ENCODE measurements at places on chromosomes 1 and 21.
A peak's percentile ranks its signal among the peaks of the same experiment; 100 is the strongest.

DNA sequence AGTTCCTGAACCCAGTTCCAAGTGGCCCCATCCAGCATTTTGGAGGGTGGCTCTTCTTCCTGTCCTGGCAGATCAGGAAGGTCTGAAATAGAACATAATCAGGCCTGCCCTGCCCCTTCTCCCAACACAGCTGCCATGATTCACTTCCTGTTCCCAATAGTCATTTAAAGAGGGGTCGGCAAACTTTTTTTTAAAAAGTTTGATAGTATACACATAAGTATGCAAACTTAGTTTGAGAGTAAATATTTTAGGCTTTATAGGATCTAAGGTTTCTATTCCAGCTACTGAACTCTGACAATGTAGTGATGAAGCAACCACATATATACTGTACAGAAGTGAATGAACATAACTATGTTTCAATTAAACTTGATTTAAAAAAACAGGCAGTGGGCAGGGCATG lies 66.4 kb downstream of the LUZP1 start:
- DNase-seq: no peak

DNA sequence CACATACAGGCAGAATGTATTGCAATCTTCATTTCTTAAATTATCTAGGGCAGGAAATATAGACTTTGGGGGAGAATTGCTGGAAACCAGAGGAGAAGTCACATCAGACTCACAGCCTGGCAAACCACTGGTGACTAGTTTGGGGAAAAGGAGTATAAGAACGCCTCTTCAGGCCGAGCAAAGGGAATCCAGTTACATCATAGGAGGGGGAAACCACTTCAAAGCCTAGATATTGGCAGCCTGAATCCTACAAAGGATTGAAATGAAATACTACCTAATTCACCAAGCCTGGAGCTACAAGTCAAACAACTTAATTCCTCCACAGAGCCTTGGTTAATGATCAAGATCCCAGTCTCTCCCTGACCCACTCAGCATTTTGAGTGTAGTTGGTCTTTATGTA lies 121.7 kb downstream of the SLC30A10 start:
- no peak for DNase-seq

DNA sequence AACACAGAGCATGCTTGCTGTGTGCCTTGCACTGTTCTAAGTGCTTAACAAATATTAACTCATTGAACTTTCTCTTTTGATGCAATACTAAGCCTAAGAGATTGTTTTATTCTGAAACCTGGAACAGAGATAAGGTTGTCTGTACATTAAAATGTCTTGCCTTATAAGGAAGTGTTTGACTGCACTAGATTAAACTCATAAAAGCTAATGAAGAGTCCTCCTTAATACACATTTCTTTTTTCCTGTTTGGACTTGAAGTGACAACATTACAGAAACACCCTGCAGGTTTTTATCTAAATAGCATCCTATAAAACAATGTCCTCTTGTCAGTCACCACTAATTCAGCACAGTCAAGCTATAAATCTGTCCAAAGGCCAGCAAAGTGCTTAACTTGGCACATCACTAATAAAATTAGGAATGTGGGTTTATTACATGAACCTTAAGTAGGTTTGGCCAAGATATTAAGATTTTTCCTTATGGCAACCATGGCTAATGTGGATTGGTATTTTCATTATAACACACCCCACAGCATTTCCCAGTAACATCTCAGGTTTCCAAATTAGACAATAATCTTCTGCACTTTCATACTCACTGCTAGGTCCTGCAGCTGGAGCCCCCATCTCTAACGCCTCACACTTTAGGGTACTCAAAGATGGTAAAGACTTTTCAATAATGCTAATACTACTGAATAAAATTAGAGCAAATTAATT lies 389.7 kb downstream of the LMO4 start:
- DNase-seq: no peak

DNA sequence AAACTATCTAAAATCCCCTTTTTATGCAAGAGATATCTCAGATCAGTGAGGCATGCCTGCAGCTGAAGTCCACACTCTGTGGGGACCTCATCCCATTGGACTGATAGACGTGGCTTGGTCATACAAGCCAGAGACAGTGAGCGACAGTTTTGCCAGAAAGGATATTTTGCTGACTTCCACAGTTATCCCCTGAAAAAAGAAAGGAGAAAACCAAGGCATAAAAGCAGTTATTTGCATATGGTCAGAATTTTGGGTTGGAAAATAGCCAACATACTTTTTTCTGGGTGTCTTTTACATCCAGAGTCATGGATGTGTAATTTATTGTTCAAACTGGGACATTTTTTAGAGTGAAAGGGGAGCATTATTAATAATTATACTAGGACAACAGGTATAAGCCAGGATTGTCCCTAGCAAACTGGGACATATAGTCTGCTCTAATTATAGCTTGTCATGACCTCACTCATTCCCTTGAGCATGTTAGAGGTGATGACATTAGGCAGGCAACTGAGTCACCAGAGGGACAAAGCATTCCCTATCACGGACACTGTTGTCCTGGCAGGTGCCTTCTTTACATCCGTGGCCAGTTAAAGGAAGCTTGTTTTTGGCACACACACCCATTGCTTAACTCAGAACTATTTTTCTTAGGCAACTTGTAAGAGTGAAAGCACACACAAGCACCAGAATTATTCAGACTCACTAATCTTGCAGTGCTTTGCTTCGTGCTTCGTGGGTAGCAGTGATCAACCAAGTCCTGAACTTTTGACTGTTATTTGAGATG lies 65.5 kb downstream of the PRRX1 start:
- DNase-seq: peak; percentile 19

DNA sequence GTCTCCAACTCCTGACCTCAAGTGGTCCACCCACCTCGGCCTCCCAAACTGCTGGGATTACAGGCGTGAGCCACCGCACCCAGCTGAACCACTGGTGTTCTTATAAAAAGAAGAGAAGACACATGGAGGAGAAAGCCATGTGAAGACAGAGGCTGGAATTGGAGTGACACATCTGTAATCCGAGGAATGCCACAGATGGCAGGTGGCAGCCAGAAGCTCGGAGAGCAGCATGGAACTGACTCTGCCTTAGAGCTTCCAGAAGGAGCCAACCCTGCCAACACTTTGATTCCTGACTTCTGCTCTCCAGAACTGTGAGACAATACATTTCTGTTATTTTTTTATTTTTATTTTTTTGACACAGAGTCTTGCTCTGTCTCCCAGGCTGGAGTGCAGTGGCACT lies 59.0 kb upstream of the ATP2B4 start:
- DNase-seq: no peak

- DNase-seq: no peak
Observed at GRCh38 chr1:33516891-33517567, 44.6 kb downstream of the ZSCAN20 start.

- no peak for DNase-seq
Observed at GRCh38 chr1:171585715-171586114, 36.3 kb upstream of the MYOCOS start.

- no peak for DNase-seq
Observed at GRCh38 chr21:33514229-33514628, 22.7 kb upstream of the DNAJC28 start.

- no peak for DNase-seq
Observed at GRCh38 chr1:183029591-183030000, 6.4 kb downstream of the LAMC1 start.

DNA sequence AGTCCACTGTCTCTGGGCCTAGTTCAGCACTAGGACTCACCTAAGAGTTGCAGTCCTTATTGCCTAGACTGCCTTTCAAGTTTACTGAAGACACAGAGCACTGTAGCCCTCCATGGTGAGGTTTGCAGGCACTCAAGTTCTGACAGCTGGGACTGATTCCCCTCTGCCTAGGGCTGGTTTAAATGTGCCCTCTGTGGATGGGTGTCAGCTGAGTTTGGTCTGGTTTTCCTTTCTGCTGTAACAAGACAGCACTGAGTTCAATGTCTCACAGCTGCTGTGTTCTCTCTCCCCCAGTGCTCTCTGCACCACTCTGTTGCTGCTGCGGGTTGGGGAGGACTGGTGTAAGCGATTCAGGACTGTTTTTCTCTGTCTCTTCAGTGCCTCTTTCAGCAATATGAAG lies 75.2 kb upstream of the C1orf21 start:
- DNase-seq: no peak

DNA sequence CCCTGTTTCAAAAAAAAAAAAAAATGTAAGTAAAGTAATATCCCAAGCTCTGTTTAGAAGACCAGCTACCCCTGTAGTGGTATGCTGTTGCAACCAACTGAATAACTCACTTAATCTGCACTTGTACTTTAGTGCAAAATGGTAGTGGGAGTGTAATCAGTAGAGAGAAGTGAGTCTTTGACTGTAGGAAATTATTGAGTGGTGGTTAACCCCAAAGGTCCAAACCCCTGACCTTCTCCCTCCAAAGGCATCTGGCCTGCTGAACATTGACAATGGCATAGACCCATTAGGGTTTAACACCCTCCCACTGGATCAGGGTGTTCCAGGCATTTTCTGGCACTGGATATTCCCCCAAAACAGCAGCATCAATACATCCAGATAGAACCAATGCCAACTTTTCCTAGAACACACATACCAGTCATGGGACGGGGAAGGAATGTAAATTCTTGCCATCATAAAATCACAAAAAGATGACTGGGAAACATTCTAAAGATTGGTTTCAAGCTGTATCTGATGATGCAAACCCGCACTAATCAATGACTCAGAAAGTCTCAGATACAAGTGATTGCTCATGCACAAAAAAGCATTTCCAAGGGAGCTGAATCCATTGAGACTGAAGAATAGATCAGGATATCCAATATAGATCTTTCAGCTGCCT lies 110.3 kb downstream of the MRPL39 start:
- DNase-seq: no peak

DNA sequence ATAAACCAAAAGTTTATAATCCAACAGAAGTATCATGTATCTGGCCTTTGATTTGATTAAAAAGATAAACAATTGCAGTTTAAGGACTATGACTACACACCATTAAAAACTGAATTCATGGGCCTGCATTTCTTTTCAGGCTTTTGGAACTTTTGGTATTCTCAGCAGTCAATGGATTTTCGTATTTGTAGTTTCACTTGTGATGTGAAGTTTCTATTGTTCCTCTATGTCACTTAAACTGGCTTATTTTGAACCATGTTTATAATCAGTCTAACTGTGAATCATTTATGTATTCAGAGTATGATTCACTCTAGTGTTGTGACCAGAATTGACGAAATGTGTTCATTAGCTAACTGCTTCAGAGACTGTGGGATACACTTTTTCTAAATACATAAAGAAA lies 132.9 kb downstream of the COQ8A start:
- no peak for DNase-seq

GRCh38 chr1:176033881-176034280 lies 173.2 kb downstream of the COP1 start:
- no peak for DNase-seq

DNA sequence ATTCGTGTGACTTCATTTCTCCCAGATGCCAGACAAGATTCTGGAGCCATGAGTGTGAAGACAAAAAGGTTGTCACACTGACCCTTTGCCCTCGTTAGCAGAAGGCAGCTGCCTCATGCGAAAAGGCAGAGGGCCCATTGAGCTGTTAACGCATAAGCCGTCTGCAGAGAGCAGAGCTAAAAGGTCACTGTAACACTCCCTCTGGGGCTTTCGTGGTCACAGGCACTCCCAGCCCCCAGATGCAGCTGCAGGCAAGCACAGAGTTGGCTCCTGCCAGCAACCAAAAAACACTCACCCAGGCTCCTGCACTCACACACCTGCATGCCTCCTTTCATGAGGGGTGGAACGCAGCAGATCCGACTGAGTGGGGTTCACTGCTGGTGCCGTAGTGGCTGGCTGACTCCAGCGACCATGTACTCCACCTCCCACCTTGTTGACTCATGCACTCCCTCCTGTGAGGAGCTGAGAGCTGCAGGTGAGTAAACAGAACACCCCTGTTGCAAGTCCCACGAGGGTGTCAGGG lies 287.5 kb downstream of the SMYD3 start:
- DNase-seq: no peak

GRCh38 chr21:45506241-45506817 lies 35.9 kb downstream of the SLC19A1 start:
- no peak for DNase-seq

DNA sequence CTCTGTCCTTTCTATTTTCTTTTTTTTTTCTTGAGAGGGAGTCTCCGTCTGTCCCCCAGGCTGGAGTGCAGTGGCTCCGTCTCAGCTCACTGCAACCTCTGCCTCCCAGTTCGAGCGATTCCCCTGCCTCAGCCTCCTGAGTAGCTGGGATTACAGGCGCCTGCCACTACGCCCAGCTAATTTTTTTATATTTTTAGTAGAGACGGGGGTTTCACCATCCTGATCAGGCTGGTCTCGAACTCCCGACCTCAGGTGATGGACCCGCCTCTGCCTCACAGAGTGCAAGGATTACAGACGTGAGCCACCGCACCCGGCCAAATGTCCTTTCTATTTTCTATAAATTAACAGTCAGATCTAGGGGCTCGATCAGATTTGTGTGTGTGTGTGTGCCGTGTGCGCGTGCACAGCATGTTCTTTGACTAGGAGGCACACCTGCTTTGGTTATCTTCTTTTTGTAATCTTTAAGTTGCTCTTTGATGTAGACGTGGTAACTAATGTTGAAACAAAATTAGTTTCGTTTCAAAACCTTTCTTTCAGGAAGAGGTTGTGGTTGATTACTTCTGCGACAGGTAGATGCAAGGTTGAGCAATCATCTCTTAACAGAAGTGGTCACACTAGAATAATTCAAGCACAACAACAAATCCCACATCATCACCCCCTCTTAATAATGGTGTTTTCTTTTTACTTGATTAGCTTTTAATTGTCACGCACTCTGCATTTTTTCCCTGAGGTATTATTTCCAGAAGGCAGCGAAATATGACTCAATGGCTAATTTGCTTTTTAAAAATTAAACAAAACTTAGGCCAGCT lies 779 bp upstream of the DEGS1 start:
- no peak for DNase-seq

DNA sequence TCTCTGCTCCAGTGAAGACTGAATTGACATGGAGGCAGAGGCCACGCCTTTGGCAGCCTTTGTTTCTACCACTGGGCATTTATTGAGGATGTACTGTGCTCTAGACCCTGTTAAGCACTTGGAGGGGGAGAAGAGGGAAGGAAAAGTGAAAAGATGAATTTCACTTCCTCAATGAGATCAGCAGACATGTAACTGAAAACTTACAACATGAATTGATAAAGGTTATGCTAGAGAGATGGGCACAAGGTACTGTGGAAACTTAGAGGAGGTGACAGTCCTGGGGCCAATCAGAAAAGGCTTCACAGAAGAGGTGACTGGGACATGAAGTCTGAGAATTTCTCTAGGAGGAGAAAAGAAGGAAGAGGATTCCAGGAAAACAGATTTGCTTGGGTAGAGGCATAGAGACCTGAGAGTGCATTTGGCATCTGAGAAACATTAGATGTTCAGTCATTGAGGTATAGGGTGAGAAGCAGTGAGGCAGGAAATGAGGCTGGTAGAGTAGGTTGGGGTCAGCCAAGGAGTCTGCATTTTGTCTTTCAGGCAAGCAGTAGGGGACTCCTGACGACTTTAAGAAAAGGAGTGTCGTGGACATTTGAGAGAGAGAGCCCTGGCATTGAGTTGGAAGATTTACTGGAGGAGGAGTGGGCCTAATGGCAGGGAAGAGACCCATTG lies 113.0 kb downstream of the SYT2 start:
- no peak for DNase-seq

DNA sequence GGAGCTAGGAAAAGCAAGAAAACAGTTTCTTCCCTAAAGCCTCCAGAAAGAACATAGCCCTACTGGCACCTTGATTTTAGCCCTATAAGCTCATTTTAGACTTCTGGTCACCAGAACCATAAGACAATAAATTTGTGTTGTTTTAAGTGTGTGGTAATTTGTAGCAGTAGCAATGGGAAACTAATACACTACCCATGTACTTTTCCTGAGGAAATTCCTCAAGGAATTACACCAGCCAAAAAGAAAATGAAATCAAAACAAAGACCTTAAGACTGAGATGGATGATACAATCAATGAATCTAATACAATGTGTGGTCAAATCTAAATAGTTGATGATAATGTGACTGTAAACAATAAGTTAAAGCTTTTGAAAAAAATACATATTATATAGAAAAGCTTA lies 11.8 kb downstream of the VAMP4 start:
- no peak for DNase-seq
